HT1080 (cell line): ENCODE measurements at places on chromosomes 7 and 10.

DNA sequence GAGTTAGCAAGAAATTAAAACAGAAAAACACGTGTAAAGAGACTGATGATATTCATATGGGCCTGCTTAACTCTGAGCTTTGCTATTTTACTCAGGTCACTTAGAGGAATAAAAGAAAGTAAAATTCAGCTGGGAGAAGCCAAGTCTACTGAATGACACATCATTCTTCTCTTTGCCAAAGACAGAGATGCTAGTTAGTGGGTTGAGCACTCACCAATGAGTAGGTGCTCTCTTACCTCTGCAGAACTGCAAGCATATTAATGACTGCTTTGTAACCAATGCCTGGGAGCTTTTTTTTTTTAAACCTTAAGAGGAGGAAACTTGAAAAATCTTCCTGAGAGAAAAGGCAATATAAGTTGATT is 44.8 kb upstream of the BAMBI start:
- DNase-seq: no peak

GRCh38 chr7:21094589-21094988 is 307.9 kb upstream of the SP8 start:
- no peak for DNase-seq

GRCh38 chr7:45919993-45920459 is 1.0 kb downstream of the IGFBP3 start:
- DNase-seq: no peak

- peak; percentile 32 for DNase-seq
Observed at GRCh38 chr7:129298268-129298893, 73.6 kb downstream of the AHCYL2 start.

- no peak for DNase-seq
Observed at GRCh38 chr10:89523274-89523673, 12.1 kb downstream of the SLC16A12 start.

DNA sequence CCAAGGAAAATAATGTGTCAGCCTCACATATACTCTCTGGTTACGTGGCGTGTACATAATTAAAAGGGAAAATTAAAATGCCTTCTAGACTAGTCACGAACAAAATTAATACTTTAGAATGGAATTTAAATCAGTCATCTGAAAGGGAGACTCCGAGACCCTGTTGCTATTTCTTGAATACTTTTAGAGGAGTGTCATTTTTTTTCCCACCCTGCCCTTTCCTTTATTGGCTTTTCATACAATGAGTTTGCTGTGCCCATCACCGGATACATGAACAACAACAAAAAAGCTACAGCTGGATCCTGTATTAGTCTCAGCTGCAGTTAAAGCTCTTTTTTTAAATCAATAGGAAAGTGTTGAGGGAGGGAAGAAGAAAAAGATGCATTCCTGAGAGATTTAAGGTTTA is 20.1 kb downstream of the CYTH3 start:
- peak; percentile 83 for DNase-seq

DNA sequence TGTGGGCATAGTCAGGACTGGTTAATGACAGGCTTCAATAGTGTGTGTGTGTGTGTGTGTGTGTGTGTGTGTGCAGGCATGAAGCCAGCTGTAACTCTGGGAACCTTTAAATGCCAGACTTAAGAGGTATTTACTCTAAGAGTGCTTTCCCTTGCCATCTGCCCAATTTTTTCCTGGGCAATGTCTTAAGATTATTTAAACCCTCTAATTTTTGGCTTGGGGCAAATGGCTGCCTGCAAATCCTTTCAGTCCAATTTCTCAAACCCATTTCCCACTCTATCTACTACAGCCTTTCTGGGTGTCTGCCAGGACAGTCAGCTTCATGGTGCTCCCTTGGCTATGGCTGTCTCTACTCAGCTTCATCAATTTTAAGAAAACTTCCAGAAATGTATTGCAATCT is 62.6 kb upstream of the C1GALT1 start:
- DNase-seq: no peak

GRCh38 chr7:116239434-116239833 is 29.1 kb downstream of the TES start:
- no peak for DNase-seq

GRCh38 chr7:96005271-96005670 is 232.9 kb downstream of the DYNC1I1 start:
- DNase-seq: no peak
